Activated CD4-positive, alpha-beta T cell treated with anti-CD3 and anti-CD28 coated beads for 36 hours (primary cell): ENCODE measurements at places on chromosomes 2 and 18.

DNA sequence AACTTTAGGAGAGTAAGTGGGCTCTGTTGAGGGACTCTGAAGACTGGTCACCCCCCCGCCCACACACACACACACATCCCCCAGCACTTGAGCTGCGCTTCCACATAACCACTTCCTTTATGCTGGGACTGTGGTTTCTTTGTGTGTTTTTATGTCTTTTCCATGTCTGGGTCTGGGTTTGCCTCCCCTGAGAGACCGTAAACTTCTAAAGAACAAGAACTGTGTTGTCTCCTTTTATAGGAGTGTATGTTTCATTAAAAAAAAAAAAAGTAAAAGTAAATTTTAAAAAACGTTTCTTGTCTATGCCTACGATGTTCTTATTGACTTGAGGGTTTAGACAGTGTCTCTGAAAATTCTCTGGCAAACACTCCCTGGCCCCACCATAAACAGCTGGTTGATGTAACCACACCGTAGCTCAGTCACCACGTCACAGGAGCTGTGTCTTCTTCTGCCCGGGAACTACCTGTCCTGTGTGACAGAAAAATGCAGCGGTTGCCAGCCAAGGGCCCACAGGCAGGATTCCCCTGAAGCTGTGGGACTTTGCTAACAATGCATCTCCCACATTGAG is 68.0 kb downstream of the KLHL29 start:
- DNase-seq: peak; percentile 54

GRCh38 chr18:6370886-6371635 is 43.6 kb downstream of the L3MBTL4 start:
- no peak for DNase-seq

DNA sequence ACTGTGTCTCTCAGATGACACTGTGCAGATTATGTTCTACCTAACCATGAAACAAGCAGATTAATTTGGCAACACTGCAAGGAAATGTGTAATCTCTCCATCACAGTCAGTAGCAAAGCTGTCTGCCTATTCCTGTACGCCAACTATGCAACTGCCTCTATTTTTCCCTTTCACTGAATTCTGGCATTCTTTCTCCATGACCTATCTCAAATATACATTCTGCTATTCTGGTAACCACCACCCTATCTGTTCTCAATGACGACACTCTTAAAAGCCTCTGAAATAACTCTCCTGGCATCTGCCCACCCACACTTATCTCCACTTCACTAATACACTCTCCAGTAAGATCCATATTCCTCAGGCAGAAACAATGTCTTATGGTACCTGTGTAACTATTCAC is 78.7 kb downstream of the ABCA12 start:
- DNase-seq: no peak

- peak; percentile 64 for DNase-seq
These were observed 743 bp downstream of the XPO1 start for GRCh38 chr2:61537277-61537949.

DNA sequence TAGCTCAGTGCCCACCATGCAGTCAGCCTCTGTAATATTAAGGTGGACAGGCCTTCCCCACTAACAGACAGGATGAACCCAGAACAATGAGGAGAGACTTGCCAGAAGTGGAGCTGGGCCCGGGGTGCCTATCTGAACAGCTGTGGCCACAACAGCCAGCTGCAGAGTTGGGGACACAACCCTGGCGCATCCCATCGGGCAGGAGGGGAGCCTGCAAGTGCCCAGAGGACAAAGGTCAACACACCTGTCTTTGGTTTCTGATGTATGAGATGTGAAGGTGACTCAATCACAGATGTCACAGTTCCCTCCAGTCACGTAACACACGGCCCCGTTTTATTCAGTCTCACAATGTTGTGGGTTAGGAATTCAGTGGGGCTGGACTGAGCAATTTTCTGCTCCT is 48.2 kb upstream of the TAF1B start:
- DNase-seq: no peak

DNA sequence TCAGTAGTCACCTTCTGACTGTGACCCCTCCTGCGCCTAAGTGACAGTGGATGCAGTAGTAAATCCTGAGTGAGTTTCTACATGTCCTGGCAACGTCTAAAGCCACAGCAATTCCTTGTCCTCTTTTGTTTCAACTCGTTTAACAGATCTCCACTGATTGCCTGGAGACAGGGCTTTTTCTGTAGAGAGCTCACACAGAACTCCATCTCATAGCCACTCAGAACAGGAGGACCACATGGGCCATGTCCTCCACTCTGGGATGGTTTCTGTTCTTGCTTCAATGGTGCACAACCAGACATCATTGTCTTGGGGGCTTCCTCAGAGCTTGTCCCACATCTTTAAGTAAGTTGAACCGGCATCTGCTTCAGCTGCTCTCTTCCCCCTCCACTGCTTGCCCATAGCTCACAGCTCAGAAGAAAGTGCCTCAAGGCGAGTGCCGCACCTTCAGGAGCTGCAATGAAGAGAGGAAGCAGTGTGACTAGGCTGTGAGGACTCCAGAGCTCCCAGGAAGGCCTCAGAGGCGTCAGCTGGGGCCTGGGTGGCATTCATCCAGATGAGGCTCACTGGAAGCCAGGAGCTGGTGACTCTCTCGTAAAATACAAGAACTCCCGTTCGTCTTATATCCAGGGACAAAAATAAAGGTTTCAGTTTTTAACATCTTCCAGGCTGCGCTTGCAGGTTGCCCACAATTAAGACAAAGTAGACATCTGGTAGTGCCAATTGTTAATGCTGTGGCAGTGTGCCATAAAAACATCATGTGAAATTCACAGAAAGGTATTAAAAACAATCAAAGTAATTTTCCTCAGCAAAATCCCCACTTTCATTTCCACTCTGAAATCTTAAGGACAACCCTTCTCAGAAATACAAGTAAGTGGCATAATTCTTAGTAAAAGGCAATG is 37.3 kb downstream of the ST3GAL5 start:
- DNase-seq: peak; percentile 30

GRCh38 chr18:43931439-43931838 is 654.1 kb upstream of the SYT4 start:
- no peak for DNase-seq

DNA sequence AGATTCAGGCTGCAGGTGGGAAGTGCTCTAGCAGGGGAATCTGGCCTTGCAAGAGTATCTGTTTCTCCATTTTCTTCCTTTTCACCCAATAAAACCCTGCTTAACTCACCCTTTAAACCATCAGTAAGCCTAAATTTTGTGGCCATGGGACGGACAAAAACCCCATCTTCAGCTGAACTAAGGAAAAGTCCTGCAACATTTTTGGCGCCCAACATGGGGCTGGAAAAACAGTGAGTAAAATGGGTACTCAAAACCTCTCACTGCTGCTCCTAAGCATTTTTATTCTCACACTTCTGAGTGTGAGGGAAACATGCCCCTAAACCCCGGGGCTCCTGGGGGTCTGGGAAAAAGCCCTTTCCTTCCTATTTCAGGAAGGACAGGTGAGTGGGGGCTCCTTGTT is 414.3 kb downstream of the ZNF804A start:
- no peak for DNase-seq

- no peak for DNase-seq
These were observed 225.8 kb downstream of the RNF152 start for GRCh38 chr18:61666876-61667590.

DNA sequence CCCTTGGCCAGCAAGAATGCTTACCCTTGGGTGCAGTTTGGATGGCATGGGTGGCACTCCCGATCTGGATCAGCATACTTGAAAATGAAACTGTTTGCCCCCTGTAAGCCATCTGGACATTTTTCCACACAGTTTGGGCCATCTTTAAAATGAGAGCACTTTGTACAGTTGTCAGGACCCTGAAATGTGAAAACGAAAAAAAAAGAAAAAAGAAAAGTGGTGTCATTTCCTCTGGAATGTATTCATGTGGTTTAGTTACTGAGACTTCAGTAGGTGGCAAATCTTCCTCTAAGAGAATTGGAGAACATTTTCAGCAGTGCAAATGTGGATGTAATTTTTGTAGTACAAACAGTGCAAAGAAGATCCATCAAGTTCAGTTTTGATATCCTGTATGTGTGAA is 873.3 kb downstream of the ERBB4 start:
- no peak for DNase-seq

DNA sequence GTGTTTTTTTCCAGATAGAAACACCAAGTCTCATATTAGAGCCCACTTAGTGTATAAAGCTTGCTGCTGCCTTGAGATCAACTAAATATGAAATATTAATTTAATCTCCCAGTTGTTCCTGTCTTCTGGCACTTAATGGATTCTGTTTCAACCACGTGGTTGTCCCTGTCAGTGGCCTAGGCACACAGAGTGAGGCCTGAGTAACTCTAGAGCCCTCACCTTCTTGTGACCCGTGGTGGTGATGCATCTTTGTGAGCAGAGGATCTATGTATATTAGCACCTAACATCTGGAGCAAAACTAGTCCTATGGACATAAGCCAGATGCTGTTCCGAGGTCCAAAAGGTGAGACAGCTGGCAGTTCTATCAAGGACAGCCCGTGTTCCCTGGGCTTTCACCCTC is 74.8 kb downstream of the FEZ2 start:
- DNase-seq: no peak

DNA sequence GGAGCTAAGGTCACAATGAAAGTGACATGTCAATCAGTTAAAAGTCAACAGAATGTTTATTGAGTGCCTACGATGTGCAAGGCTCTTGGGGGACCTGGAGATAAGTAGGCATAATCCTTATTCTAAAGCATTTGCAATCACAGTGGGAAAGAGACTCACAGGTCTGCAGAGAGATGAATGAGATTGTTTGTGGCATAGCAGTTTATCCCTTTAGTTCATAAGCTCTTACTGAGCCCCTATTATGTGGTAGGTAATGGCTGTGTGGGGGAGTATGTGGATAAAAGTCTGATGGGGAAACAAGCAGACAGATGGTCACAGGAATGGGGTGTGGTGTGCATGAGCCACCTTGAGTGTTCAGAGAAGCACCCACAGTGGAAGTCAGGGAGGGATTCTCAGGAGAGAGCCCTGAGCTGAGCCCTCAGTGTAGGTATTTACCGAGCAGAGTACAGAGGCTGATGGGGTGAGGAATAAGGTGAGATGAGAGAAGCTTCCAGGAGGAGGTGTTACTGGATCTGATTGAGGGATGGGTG is 48.1 kb downstream of the EMILIN2 start:
- no peak for DNase-seq

GRCh38 chr2:196322973-196323810 is 151.8 kb upstream of the STK17B start:
- DNase-seq: no peak

GRCh38 chr2:20992201-20992711 is 51.6 kb downstream of the APOB start:
- no peak for DNase-seq

GRCh38 chr2:68971591-68972231 is 2.7 kb upstream of the GKN1 start:
- peak; percentile 14 for DNase-seq

DNA sequence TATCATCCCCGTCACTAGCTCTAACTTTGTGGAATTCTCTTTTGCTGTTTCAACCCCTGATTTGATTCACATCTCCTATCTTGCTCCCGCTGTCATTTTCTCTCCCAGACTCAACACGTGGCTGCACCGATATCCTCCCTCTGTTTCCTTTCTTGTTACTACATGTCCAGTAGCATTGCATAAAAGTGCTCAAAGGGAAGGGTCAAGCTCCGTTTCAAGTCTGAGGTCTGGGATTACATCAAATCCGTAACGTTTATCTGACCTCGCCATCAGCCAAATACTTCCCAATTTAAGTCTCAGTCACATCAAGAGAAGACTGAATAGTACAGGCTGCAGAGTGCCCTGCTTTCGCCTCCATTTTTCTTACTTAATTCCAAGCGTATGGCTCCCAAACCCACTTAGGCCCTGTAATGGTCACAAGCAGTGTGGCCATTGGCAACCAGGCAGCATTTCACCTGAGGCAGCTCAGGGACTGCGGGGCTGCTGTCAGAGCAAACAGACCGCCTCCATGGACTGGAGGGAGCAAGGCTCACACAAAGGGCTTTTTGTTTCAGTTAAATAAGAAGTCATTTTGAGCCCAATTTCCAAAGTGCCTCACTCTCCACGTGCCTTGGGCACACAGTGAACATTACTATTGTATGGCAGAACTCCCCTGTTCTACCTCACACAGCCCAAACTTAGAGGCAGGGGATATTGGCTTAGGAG is 217.8 kb downstream of the BCL11A start:
- DNase-seq: no peak

- DNase-seq: no peak
These were observed 80.1 kb upstream of the SMAD7 start for GRCh38 chr18:49030692-49031443.

- DNase-seq: no peak
These were observed 89.8 kb downstream of the HS1BP3 start for GRCh38 chr2:20560891-20561636.

GRCh38 chr2:211247751-211248150 is 691.4 kb downstream of the CPS1 start:
- no peak for DNase-seq

DNA sequence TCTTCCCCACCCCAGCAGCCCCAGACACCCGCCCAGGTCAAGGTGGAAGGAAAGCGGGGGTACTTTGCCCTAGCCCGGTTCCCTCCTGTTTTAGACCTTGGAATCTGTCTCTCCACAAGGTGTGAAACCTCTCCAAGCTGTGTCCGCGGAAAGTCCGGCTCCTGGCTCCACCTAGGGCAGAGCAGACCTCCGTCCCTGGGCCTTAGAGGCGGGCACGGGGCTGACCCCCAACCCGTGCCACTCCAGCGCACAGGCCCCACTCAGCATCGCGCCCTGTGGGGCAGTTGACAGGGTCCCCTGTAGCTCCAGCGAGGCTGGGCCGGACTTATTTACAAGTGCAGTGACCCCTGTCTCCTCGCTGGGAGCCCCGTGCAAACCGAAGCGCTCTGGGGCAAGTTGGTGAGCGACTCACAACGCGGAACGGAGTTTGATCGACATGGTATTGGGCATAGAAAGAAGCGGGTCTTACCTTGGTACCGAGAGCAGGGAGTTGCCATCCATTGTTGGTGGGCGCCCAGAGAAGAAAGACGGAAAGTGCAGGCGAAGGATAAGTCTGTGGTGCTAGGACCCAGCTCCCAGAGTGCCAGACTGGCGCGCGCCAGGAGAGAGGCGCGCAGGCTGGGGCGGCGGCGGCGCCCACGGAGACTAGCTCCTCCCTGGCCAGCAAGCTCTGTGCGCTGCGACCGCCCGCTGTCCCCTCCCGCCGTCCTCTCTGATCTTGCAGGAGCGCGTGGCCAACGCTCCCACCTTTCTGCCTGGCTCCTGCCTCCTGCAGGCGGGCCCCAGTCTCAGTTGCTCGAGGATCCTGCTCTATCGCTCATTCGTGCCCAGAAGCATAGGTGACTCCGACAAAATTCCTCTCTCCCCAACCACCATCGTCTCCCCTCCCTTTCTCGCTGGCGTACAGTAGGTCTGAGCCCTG is at the start of gene SPHKAP:
Gene SPHKAP (minus strand): TSS at position 590 of the 922 bp plus-strand sequence. CDS start 89 bp downstream, at position 501.
- no peak for DNase-seq

- no peak for DNase-seq
These were observed 74.0 kb downstream of the AGPS start for GRCh38 chr2:177466337-177467195.

- DNase-seq: no peak
These were observed 110.3 kb upstream of the MAP4K4 start for GRCh38 chr2:101587251-101587650.
